ENCODE measurements at places on chromosomes 11 and 22.

- DNase-seq = no peak
Observed at GRCh38 chr22:30188911-30189310, 57.6 kb downstream of the LIF start.

- no peak for DNase-seq
Observed at GRCh38 chr11:3896644-3897043, 41.2 kb downstream of the STIM1 start.

- DNase-seq = no peak
Observed at GRCh38 chr11:135043434-135043833, 631.4 kb upstream of the B3GAT1 start.

DNA sequence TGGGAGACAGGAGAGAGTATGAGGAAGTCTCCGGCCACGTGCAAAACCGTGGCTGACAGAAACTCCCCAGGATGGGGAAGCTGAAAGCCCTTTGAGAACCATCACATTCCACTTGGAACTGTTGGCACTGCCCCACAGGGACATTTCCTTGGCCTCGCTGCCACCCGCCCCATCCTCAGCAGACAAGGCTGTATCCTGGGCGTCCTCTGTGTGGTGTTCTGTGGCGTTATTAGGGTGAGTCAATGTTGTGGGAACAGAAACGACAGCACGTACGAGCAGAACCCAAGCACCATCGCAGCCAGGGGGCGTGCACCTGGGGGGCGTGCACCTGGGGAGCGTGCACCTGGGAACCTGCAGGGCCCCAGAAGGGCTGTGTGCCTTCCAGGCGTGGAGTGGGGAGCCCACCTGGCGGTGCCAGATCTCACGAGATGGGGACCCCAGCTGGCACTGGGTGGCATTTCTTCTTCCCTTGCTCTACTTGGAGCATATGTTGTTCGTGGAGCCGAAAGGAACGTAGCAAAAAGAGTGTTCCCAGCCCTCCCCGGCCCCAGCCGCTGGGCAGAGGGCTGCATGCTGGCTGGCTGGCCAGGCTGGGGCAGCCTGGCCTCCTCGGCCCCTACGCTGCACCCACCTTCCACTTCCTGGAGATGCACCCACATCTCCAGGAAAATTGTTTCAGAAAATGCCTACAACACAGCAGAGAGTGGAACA is 35.4 kb downstream of the NFAM1 start:
- no peak for DNase-seq

- no peak for DNase-seq
Observed at GRCh38 chr11:73760135-73760678, 667 bp downstream of the RAB6A start.

DNA sequence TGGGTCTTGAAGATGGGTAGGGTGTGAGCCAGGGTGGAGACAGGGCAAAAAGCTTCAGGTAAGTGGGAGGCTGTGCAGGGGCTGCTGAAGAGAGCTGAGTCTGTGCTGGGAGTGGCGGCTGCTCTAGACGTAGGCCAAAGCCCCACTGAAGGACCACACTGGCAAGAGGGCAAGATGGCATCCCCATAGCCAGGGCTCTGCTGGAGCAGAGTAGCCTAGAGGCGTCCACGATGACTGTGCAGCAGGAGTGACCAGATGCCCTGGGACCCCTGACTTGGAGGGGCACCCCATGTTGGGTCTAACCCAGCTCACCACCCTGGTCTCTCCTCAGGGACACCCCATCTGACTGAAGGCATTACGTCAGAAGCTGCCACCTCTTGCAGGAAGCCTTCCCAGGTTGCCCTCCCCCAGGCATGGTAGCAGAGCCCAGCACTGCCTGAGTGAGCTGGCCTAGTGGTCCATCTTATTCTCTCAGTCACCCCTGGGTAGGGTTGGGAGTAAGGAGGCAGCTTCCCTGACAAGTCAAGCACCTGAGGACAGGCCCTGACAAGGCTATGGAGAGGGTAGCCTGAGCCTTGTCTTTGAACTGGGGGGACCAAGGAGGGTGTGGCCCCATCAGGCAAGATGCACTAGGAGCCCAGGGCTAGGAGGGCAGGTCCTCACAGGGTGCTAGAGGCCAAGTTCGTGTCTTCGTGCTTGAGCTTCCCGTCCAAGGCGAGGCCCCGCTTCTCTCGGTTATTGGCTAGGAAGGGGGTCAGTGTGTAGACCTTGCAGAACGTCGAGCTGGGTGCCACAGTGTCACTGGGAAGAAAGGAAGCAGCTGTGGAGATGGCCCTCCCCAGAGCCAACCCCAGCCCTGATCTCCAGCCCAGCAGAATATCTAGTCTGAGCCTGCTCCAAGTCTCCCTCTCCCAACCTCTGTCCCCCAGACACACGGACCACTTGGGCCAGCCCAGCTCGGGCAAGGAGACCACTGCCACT is 33.1 kb downstream of the TPBGL start:
- DNase-seq = no peak

All from NCI-H187 treated with DMSO at 0.1 percent for 48 hours (cell line).